M059J (cell line): ENCODE measurements at places on chromosomes 13 and 19. TPM values are rescaled to one million over a fixed set of nuclear protein-coding genes. Genes with fewer than 3 reads are reported as not detected.

CGB1 gene
- total RNA-seq: 2.6 and 14.5 TPM in 2 replicates

SHANK1 gene
- total RNA-seq: 0.15 TPM in 2 replicates

GARIN5A gene
- 0.20 and 1.1 TPM in 2 replicates for total RNA-seq

ZNF649 gene
- 5.0 and 5.2 TPM in 2 replicates for total RNA-seq

WDR88 gene
- not detected in 2 replicates for total RNA-seq

LCP1 gene
- 21.3 and 29.6 TPM in 2 replicates for total RNA-seq
